ENCODE measurements at places on chromosomes 16 and 17. TPM values are rescaled to one million over a fixed set of nuclear protein-coding genes. Genes with fewer than 3 reads are reported as not detected.

The GABARAPL2 gene
- 233 TPM for total RNA-seq

The ABCC12 gene
- total RNA-seq: not detected

The DLX4 gene
- total RNA-seq: 0.16 TPM

DNA sequence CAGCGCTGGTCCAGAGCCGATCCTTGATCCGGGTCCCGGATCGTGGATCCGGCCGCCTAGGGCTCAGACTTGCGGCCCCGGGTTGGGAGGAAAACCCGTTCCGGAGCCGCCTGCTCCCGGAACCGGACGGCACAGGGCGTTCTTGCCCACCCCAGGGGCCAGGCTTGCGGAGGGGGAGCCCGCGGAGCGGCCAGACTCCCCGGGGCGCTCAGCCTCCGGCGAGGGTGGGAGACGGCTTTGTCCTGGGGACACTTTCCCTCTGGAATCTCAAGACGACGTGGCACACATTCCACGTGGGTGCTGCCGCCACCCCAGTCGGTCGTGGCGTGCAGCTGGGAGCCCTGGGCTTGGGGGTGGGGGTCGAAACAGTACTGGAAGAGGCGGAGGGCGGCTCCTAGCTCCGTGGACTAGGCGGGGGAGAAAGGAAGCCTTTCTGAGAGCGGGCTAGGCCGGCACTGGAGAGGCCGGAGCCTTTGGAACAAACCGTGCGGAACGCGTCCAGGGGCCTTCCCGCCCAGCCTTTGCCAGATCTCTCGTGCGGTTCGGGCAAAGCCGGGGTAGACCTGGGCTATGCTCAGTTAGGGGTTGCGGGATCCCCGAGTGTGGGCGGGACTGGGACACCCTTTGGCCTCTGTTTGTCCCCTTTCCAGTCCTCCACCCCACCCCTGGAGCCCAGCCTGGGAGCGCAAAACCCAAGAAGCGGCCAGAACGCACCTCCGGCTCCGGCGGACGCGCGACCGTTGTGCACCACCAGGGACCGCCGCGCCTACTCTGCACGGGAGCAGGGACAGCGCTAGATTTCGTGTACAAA lies 26.5 kb downstream of the SREBF1 start:
- DNase-seq: no peak
